ENCODE measurements at places on chromosomes 2 and 18.

DNA sequence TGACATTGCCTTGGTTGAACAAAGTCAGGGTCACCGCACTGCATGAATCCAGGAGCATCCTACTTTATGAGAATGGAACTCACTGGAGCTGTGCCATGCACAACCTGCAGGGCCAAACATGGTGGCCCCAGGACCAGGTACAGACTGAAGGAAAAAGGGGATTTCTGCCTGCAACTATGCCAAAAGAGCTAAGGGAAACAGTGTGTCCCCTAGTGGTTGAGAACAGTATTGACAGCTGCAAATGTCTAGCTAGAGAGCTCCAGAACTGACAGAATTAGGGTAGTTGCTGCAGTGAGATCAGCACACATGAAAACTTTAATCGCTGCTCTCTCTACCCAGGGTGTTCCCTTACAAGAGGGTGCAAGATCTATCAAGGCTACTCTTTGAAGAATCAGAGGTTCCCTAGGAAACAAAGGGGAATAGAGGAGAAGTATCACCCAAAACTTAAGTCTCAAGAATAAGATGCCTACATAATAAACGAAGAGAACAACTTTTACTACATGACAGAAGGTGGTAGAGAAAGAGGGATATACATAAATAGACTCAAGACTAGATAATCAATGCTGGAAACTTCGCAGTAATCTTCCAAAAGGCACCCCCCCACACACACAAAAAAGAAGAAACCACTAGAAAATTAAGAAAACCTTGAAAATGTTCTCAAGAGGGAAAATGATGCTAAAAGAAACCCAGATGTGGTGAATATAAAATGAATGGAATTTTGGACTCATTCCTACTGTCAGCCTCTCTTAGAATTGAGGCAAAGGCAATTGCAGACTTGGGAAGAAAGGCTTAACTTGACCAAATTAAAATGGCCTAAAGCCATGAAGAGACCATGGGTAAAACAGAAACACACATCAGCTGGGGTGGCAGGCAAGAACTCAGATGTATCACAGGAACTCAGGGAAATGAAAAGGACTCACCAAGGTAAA is 43.6 kb upstream of the IHH start:
- DNase-seq, result peak; percentile 53

- DNase-seq, result no peak
Observed at GRCh38 chr2:173866874-173867618, 98.1 kb downstream of the SP3 start.

- DNase-seq, result no peak
Observed at GRCh38 chr2:45567974-45568789, 42.9 kb downstream of the SRBD1 start.

GRCh38 chr2:127615511-127616166 is 30.3 kb upstream of the GPR17 start:
- no peak for DNase-seq

GRCh38 chr2:159130302-159130701 is 156.2 kb downstream of the WDSUB1 start:
- DNase-seq, result no peak

GRCh38 chr2:143545059-143545948 is 416.1 kb downstream of the ARHGAP15 start:
- DNase-seq, result no peak

DNA sequence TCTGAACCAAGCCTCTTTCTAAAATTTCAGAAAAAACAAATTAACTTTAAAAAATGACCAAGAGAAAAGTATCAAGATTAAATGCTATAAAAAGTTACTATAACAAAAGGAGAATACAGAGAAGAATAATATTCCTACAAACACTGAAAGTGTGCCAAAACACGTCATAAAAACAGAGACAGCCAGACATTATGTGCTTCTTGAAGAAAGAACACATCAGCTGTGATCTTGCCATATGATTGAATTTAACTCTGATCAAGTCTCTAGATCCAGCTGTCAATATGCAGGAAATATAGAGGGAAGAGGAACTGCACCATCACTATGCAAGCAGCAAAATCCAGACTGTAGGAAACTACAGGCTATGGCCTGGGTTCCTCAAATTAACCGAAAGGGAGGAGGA is 33.7 kb upstream of the COL5A2 start:
- DNase-seq, result no peak

- no peak for DNase-seq
Observed at GRCh38 chr18:41974796-41975201, 19.8 kb downstream of the PIK3C3 start.

- DNase-seq, result no peak
Observed at GRCh38 chr2:46091961-46092667, 205.1 kb upstream of the EPAS1 start.

GRCh38 chr2:227406177-227407031 is 18.7 kb upstream of the SCYGR1 start:
- DNase-seq, result peak; percentile 30

DNA sequence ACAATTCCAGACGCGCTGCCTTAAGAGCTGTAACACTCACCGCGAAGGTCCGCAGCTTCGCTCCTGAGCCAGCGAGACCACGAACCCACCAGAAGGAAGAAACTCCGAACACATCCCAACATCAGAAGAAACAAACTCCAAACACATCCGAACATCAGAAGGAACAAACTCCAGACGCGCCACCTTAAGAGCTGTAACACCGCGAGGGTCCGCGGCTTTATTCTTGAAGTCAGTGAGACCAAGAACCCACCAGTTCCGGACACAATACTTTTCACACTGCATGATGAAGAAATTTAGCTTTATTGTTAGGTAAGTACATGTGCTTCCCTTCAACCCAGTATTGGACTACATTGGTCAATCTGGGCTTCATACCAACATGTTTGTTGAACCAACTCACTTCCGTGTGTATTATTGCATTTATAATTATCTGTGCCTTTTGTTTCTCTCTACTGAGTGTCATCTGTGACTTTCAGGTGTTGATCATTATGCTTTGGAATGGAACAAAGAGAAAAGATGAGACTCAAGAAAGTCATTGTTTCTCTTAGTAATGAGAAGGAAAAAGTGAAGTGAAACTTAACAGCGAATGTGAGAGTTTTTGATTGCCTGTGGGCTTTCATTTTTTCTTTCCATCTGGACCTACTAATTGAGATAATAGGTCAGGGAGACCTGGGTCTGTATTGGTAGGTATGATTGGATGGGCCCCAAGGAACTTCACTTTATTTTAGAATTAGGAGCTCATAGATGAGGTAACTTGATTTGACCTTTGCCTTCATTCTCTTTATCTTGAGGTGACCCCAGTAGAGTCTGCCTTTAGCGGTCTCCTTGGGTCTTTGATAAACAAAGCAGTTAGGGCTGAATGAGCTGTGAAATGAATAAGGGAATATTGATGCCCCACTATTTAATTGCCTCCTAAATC is 76.1 kb upstream of the CAVIN2 start:
- no peak for DNase-seq

DNA sequence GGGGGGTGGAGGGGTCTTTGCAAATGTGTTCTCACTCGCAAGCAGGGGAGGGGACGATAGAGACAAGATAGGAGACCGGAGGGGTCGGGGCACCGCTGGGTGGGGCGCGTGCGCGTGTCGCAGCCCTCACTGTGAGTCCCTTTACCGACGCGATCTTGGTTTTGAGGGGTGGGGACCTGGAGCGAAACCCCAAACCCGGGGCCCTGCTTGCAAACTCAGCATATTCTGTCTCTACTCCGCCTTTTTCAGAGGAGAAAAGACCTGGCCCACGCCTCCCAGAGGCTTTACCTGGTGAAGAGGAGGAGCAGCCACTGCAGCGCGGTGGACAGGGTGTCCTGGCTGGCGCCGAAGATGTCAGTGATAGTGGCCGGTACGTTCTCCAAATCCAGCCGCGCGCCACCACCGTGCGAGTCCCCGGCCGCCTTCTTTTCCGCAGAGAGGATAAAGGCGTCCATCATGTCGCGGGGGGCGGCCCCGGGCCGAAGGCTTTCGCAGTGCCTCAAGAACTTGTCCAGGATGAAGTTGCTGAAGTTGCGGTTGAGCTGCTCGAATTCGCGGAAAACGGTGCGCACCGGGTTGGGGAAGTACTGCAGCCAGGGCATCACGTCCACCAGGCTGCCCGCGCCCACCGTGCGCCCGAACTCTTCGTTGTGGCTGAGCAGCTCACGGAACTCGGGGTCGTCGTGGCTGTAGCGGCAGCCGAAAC is 1.7 kb downstream of the CYP1B1 start:
- no peak for DNase-seq

GRCh38 chr18:38322206-38322605 is 756.6 kb upstream of the CELF4 start:
- DNase-seq, result no peak

DNA sequence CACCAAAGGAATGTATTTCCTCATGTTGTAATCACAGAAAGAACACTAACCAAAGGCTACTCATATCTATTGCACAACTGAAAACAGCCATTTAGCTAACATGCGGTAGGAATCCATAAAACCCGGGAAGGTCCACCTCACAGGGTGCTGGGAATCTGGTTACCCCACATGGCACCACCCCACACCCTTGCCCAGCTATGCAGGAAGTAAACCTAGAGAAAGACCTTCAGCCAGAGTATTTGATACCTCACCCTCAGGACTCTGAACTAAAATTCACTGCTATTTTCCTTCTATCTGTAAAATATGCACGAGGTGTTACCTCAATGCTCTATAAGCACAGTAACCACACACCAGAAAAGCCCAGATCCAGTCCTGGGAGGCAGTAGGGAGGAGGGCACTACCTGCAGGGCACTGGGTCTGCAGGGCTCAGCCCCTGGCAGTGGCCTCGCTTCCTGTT is 45.8 kb downstream of the PTPN2 start:
- no peak for DNase-seq

DNA sequence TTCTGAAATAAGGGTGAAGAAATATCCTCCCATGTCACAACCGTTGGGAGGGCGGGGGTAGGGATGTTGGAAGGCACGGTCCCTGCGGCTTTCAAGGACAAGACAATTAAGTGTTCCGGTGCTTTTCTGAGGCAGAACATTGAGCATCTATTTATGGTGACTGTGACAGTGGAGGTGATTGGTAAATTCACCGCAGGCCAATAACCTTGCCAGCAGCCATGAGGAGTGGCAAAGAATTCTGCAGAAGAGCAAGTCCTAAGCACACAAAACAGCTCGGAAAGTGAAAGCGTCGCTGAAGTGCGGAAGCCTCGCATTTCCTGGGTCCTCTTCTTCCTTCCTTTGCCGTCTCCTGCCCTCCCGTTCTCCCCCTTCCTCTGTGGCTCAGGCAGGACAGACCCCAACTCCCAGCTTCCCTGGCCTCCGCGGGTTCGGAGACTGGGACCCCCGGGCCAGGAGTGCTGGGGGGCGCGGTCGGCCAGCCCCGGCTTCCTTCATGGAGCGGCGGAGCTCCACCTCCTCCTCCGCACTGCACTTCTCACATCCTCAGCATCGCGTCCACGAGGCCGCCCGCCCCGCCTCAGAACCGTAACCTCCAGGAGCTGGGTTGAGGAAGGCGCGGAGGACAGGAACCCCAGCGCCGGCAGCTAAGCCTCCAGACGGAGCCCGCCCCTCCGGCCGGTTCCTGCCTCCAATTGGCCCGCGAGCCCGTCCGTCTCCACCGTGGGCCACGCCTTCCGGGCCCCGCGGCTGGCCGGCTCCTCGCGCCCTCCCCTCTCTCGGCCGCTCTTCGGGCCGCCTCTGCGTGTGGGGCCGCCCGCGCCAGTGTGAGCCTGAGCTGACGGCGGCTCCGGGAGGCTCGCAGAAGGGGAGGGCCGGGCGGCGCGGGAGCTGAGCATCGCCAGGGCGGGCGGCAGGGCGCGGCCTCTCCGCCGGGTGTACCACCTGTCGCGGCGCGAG is at the start of gene ME2:
Gene ME2 (plus strand): TSS at position 774 of the 957 bp plus-strand sequence. CDS start 16,703 bp downstream, outside the sequence.
- peak; percentile 88 for DNase-seq

DNA sequence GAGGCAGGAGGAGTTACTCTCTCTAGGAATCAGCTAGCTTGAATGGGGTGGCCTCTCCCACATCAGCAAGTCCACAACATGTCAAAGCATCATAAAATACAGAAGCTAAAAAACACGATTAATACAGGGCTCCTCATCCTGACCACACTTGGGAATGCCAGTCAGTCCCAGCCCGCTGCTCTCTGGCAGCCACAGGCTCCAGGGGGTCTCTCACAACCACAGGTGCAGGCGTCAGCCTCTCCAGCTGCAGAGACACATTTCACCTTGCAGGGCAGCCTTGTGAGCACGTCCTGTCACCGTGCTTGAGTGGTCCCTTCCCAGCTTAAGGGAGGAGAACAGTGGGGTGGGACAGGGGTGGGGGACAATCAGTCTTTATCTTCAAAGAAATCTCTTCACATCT is 137.4 kb upstream of the SH3BP4 start:
- no peak for DNase-seq

DNA sequence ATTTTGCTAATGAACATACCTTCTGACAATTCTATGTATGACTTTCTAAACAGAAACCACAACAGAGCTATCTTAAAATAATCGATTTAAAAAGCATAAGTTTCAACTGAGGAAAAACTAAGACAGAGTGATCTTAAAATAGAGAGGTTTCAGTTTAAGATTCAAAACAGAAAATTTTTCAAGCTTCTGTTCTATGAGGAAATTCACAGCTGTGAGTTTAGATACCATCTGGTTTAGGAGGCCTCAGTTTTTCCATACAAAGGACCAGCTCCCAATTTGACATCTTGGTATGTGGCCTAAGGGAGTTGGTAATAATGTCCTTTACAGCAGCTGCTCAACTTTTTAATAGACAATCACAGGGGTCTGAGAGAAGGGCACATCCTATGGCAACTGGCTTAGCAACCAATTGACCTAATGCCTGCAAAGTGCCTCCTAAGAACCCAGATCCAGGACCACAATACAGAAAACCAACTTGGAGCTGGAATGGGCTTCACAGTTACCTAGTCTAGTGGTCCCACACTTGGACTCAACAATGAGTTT is 39.7 kb downstream of the MDH1 start:
- no peak for DNase-seq

DNA sequence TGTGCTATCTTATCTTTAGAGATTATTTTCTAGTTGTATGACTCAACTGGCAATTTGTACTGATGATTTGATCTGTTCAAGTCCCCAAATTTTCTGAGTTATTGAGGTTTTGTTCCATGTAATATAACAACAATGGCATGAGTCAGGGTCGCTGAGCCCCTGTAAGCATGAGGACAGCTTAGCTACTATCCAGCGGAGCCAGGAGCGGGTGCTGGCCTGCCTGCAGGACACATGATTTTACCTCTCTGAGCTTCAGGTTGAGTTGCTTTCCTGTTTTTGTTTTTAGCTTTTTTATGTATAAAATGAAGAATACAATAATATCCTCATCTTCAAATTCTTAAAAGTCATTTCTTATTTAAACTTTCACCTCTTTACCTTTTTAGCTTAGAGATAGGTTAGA is 561.1 kb downstream of the CNTNAP5 start:
- no peak for DNase-seq

DNA sequence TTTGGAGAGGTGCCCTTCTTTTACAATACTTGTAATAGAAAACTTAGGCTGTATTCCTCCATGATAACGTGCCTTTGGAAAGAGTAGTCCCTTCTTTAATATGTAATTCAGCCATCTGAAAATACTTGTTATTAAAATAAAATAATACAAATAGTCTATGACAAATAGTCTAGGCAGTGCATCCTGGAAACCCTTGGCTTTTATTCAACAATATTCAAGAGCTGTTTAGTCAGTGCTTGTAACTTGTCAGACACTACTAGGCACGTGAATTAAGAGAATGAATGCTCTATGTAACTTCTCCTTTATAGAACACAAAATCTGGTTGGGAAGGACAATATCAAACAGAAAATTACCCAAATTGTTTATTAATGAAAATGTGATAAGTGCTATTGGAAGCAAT is 388.2 kb downstream of the MTX2 start:
- no peak for DNase-seq
